ENCODE measurements at places on chromosomes 1 and 21.
A peak's percentile ranks its signal among the peaks of the same experiment; 100 is the strongest.

DNA sequence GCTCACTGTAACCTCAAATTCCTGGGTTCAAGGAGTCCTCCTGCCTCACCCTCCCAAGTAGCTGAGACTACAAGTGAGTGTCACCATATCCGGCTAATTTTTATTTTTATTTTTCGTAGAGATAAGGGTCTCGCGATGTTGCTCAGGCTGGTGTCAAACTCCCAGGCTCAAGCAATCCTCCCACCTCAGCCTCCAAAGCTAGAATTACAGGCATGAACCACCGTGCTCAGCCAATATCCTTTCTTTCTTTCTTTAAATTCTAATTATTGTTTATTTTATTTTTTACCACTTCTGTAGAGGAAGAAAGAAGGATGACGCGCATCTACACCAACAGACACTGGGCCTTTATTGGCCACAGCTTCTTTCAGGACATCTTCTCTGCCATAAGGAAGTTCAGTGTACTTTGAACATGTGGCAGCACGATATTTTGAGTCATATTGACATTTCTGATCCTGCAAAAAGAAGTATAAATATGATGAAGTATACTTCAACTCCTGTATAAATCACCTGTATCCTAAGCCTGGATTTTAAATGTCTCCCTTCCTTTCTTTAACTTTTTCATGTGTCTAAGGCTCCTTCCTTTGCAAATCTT, 15.8 kb downstream of the CTSS start:
- DNase-seq: peak; percentile 41

DNA sequence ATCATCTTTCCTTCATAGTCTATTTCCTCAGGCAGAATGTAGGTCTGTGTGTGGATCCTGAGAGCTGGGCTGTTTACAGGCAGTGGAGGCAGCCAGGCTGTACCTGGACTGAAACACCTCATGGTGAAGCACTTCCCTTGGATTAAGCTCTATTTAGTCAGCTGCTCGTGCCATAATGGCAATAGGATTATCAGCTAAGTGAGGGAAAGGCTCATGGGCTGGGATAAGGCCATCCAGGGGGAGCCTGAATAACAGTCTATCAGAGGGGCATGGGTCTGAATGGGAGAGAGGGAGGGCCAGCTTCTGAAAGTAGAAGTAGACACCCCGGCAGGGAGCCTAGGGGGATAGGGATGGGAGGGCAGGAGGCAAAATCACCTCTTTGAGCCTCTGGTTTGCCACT, 8.3 kb downstream of the RNASEL start:
- DNase-seq: no peak

GRCh38 chr1:2170211-2170610, 24.4 kb downstream of the FAAP20 start:
- no peak for DNase-seq

DNA sequence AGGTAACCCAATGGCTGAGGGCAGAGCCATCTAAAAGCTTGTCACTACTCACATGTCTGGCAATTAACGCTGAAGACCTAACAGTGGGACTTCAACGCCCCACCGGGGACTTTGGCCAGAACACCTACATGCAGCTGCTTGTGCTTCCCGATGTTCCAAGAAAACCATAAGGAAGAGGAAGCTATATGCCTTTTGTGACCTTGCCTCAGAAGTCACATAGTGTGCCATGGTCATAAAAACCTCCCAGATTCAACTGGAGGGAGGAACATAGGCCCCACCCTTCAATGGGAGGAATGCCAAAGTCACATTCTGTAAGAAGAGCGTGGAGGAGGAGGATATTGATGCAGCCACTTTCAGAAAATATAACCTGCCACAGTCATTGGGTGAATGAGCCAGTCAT, 147.8 kb upstream of the MAGI3 start:
- DNase-seq: peak; percentile 81

DNA sequence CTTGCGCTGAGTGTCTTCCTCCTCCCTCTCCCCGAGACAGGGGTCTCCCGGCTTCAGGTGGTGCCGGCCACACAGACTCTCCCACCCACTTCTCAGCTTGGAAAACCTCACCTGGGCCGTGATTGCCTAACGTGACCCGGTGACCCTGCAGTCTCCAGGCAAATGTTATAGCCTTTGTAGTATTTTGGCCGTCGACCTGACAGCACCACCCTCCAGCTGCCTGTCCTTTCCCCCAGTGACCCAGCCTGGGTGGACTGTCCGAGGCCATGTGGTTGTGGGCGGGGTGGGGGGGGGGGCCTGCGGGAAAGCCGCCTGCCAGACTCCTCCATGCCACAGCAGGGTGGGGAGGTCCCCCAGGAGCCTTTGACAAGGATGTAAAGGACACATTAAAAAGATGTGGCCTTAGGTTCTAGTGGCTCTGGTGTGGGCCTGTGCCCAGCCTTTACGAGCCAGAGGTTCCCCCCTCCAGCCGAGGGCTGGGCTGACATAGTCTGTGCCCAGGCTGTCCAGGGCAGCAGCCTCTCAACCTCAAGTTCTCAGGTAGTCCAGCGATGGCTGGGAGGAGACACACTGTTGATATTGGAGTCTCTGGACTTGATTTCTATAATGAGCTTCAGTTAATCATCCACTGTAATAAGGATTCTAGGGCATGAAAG, 8.1 kb downstream of the TOR3A start:
- no peak for DNase-seq

DNA sequence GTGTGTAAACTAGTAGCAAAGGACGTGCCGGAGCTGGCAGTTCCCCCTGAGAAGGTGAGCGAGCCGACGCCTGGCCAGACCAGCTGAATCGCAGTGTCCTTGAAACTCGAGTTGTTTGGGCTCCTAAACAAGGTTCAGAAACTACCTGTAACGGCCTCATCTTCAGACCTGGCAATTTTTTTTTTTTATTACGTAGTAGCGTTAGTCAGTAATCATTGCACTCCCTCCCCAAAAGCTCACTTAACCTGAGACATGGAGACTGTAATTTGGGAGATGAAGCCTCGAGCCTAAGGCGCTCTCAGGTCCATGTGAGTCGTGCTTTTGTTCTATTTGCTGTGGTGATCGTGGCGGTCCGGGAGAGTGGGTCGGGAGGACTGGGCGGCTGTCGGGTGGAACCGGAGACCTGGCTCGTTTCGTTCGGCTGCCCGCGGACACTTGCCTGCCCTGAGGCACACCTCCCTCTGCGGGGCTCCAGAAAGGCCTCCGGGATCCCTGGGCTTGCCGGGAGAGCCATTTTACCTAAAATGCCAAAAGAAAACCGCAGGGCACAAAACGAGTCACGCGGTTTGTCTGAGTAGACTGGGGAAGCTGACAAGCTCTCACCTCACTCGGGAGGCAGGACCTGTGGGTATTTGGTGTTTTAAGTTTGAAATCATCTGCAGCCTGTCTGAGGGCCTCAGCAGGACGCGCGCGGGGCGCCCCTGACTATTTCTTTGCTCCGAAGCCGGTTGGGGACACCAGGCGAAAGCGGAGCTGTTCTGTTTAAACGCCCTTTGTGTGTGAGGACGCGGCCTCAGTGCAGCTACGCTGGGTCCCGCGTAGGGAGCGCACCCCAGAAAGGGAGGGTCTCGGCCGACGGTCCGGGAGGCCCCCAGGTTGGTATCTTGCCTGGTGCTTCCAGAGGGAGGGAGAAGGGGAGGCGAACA, 722 bp downstream of the LHX8 start:
- peak; percentile 36 for DNase-seq

- DNase-seq: no peak
These were observed 51.1 kb downstream of the ZNF326 start for GRCh38 chr1:90045853-90046563.

DNA sequence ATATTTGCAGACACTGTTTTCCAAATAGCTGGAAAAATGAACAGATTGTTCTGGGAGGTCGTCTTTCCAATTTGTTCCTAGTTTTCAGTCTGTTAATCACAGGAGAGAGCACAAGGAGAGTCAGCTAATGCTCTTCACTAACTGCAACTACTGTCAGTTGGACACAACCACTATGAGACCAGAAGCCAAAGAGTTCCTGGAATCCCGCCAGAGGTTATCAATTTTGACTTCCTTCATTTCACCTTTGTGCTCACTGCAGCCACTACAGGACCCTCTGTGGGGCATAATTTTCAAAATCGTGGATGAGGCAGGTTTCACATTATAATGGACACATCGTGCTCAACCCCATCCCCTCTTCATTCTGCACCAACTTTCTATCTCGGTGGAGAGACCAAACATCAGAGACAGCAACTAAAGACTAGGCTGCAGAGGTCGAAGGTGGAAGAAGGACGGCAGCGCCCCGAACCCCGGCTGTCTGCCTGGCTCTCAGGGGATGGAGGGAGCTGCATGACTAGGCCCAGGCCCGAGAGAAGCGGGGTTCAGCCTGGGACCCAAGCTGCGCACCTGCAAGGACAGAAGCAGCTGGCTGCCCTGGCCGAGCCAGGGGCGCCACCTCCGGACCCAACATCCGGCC, 602 bp downstream of the KIAA0319L start:
- DNase-seq: no peak

GRCh38 chr1:231727171-231727570, 100.6 kb downstream of the DISC1 start:
- no peak for DNase-seq

GRCh38 chr1:217393896-217394295, 237.0 kb downstream of the GPATCH2 start:
- no peak for DNase-seq

- peak; percentile 54 for DNase-seq
These were observed 104.8 kb upstream of the CASZ1 start for GRCh38 chr1:10901091-10901890.

DNA sequence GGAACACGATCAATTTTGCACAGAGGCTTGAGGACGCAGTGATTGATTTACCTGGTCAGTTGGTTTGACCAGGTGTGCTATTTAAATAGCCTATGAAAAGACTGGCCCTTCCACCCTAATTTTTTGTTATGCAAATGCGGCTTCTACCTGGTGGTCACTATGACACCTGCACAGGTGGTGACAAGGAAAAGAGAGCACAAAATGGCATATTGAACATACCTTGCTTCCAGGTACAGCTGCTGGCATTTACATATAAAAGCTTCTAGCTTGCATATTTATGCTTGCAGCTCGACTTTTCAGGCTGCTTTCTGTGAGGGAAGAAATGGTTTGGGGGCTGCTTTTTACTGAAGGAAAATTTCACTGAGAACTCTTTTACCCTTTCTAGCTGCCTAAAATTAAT, 15.3 kb upstream of the FMO4 start:
- DNase-seq: no peak

- DNase-seq: no peak
These were observed 178.7 kb upstream of the RUNX1 start for GRCh38 chr21:35227786-35228185.

DNA sequence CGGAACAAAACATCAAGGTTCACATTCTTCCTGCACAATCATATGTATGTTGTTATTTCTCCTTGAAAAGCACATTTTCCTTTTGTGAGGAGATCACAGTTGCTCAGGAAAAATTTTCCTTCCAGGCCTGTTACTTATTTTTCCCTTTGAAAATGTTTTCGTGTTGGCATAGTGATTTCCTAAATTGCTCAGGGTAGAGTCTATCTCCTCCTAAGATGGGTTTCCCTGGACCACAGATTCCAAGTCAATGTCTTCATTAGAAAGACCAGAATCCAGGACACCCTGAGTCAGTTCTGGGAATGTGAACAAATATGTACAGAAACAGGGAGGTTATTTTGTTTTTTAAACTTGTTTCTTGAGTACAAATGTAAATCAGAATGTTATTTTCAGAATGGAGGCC, 94.3 kb upstream of the C1orf105 start:
- no peak for DNase-seq

- DNase-seq: no peak
These were observed 4.5 kb downstream of the ADARB1 start for GRCh38 chr21:45078877-45079281.

- no peak for DNase-seq
These were observed 210.8 kb downstream of the COL11A1 start for GRCh38 chr1:102897557-102897956.

DNA sequence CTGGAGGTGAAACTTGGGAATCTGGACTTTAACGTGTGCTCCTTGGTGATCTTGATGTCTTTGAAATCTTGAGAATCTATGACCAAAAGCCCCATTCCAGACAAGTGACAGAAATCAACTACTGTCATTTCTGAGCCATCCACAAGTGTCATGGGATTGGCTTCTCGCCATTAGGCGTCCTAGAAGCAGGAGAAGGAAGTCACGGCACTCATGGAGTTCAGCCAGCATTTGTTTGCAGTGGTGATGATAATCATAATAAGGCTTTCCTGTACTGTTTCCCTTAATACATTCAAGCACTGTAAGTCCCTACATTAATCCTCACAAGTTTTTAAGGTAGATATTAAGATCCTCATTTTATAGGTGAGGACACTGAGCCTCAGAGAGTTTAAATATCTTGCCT, 11.9 kb downstream of the F5 start:
- DNase-seq: no peak

DNA sequence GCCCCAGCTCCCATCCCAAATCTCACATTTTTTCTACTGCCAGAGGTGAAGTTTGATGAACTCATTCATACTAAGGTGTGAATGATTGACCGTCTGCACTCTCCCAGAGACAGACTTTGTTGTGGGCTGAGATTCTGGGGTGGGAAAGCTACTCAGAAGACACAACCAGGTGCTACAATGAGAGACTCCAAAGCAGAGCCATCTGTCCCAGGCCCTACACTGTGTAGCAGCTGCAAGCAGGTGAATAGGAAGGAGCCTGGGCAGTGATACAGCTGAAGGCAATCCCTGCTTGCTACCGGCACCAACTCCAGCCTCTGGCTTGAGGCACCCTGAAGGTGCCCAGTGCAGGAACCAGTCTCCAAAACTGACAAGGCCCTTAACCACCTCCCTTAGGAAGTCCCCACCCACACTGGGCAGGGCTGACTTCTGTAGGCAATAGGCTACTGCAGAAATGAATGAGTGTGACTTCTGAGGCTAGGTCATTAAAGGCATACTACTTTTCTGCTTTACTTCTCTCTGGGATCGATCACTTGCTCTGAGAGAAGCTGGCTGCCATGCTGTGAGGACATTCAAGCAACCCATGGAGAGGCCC, 79.7 kb upstream of the RUNX3 start:
- no peak for DNase-seq

DNA sequence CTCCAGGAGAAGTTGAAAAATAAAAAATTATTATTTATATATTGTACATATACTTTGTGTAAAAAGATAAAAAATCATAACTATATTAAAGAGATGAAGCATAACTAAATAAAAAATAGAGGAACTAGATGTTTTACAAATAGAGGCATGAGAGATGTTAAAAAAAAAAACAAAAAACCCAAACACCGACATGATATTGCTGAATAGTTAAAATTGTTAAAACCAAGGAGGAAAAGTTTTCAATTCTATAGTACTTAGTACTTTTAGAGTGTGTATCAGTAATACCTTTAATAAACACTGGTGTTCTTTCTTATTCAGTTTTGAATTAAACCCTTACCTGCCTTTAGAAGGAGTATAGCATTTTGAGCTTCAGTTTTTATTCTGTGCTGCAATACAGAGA, 32.1 kb downstream of the BACH1 start:
- no peak for DNase-seq

- DNase-seq: no peak
These were observed 86.1 kb downstream of the CTH start for GRCh38 chr1:70497152-70497551.

DNA sequence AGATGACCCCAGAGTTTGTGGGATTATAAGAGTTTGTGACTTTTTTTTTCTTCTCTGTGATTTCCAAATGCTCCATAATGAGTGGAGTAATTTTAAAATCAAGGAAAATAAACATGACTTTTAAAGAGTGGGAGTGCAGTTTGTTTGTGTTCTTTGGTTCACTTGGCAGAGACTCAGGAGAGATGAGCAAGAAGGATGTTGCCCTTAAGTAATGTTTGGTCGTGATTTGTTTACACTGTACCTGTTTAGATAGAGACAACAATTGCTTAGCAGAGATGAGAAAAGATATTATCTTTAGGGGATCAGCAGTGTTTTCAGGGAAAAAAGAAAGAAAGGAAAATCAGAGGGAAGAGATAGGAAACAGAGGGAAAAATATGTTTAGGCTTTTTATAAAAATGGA, 170.8 kb downstream of the ADSS2 start:
- no peak for DNase-seq

- DNase-seq: no peak
These were observed 300.9 kb downstream of the LMX1A start for GRCh38 chr1:165055581-165055980.

Data from mucosa of descending colon (tissue), 3 donors.